Renal pelvis (tissue), 12 donors: ENCODE measurements at places on chromosomes 3 and 15. TPM values are rescaled to one million over a fixed set of nuclear protein-coding genes. Genes with fewer than 3 reads are reported as not detected.

Gene ADCY5
- polyA plus RNA-seq, result 12.6 TPM

GRCh38 chr15:39556461-39556860, 24.4 kb upstream of the THBS1 start:
- no peak for DNase-seq

GRCh38 chr15:27846722-27847395, 252.3 kb downstream of the OCA2 start:
- DNase-seq, result no peak

DNA sequence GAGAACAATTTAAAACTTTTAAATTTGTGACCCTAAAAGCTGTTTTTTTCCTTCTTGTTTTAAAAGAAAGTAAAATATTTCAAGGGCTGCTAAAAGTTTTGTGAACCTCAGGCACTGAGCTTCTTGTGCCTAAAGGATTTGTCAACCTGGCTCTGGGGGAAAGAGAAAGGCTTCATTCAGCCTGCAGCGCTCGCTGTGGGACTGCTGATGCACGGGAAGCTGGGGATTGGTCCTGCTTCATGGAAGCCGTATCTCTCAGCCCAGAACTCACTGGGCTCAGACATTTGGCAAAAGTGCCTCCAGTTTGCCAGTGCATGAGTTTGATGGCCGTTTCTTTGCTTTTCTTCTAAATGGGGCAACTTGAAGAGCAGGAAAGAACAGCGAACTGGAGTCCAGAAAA, 30.8 kb downstream of the TPRG1 start:
- DNase-seq, result no peak

Gene RBPMS2
- polyA plus RNA-seq, result 13.8 TPM

Gene STAC
- polyA plus RNA-seq, result 13.2 TPM

Gene IGSF10
- polyA plus RNA-seq, result 2.4 TPM

Gene ZDHHC3
- polyA plus RNA-seq, result 93.7 TPM

- no peak for DNase-seq
Measured at GRCh38 chr3:66675366-66675765, 174.5 kb upstream of the LRIG1 start.

DNA sequence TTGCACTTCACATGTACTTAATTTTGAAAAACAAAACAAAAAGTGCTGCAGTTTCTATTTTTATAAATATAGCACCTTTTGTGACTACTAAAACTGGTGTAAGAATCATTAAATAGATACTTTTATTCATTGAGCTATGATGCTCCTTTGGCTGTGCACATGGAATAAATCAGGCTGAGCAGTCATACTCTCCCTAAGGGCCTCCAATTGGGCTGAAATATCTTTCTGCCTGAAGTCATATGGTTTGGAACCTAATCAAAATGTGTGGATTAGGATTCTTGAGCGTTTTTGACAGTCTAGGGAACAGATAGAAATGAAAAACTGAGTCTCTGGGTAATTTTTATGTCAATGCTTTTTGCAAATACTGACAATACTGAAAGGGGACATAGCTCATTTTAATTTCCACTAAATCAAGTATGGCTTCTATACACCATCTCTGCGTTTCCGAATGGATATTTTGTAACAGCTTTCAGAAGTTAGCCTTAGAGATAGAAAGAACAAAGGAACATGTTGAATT, 392.2 kb upstream of the ROBO1 start:
- DNase-seq, result no peak

DNA sequence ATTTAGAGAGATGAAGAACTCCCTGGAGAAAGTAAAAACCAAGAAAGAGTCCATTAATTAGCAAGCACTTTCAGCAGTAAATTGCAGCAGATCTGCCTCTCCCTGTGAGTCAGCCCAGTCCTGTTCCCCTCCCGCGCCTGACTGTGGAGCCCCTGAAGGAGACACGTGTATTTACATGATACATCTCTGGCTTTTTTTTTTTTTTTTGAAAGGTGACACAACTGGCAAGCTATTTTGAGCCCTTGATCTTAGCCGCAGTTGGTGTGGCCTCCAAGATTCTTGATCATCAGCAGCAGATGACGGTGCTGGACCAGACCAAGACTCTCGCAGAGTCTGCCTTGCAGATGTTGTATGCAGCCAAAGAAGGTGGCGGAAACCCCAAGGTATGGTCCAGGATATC, 271.8 kb upstream of the TPM1 start:
- no peak for DNase-seq

GRCh38 chr3:52140769-52141168, 13.5 kb downstream of the POC1A start:
- DNase-seq, result no peak

DNA sequence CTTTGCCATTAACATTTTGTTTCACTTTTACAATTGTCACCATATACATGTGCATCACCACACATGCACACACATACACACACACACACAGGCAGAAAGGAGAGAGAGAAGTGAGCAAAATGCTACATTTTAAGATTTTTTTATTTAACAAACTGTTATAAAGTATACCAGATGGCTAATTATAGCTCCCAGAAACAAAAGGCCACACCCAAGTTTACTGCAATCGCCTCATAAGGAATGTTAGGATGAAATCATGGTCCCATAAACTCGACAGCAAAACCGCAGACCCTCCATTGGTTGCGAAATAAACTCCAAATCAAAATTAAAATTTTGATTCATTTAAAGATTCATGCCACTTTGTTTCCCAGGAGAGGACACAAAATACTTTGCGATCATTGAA, 16.1 kb upstream of the C15orf61 start:
- DNase-seq, result no peak

Gene CCR3
- polyA plus RNA-seq, result not detected
